ENCODE measurements at places on chromosomes 2 and 18.

GRCh38 chr2:120461546-120462537 lies 115.9 kb downstream of the INHBB start:
- DNase-seq: no peak

DNA sequence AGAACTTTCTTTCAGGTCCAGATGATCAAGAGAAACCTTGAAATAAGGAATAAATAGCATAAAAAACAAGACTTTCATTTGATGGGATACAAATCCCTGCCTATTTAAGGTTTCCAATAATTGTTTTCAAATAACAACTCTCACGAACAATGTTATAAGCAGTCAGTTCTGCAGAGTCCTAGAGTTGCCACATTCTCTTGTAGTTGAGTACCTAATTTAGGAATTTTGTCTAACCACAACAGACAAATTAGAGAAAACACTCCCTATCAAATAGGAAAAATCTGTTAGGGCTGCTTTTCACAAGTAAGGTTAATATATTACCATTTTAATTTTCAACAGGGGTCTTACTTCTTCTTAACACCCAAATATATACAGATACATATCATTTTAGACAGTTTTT lies 130.1 kb upstream of the CDH20 start:
- no peak for DNase-seq

GRCh38 chr2:154740361-154740760 lies 41.9 kb downstream of the KCNJ3 start:
- no peak for DNase-seq

DNA sequence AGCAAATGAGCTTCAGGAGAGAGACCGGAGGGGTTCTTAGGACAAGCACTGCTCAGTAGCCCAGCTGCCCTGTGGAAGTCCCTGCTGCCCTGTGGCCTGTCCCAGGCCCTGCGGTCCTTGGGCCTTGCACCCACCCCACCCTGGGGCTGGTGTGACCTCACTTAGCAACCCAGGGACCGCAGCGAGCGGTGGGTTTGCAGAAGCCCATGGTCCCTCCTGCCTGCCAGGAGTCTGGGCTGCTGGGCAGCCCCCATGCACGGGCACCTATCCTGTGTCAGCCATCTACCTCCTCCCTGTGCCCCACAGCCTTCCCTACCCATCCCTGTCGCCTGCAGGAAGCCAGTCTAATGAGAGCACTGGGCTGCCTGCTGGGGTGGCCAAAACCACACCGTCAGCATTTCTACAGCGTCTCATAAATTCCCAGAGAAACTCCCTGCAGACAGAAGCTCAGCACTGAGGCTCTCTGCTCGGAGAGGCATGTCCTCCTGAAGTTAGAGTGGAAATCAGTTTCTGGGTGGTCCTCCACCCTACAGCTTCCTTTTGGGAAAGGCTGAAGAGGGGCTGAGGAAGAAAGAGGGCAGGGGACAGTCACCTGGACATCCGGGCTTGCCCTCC lies 231.1 kb upstream of the HS6ST1 start:
- DNase-seq: no peak

DNA sequence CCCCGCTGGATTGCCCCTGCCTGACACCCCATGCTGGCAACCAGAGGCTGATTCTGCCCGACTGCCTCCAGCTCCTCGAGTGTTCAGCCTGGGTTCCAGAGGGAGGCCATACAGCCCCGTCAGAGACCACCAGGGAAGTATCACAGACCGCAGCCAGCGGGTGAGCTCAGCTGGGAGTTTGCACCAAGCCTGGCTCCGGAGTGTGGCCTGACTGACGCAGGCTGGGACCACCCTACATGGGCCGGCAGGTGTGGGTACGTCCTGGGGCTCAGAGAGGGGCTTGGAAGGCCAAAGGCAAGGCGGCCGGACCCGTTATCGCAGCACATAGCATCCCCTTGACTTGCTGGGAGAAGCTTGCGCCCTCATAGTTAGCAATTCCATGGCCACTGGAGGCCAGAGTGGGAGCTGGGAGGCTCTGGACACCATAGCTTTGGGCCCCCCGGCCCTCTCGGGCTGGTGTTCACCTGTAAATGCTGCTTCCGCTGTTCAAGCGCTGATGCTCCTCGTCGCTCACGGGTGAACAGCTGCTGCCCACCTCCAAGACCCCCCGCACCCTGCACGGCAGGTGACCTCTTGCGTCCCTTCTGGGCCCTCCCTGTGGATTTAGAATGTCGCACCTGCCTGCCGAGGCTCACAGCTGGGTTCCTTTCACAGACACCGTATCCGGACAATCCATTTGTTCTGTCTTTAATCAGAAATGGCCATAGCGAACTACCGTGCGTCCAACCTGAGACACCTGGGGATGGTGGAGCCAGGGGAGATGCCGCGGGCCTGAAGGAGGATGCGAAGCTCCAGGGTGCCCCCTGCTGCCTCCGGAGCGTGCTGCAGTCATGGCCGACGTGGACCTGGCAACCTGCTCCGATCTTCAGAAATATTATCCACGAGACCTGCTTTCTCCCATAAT lies 31.2 kb upstream of the SLC66A3 start:
- DNase-seq: no peak

DNA sequence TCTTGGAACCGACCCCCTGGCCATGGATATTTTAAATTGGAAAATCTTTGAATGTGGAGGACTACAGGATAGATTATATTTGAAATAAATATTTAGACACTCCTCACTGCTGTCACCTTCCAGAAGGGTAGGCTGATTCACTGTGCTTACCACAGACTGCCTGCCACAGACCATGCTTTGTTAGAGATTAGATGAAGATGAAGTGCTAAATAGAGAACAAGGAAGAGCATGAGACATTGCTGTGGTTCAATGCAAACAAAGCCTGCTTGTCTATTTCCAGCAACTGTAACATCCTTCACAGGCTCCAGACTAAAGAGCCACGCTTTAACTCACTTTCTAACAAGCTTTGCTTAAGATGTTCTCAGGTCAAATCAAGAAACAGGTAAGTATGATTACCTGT lies 81.0 kb upstream of the TMEM17 start:
- no peak for DNase-seq

DNA sequence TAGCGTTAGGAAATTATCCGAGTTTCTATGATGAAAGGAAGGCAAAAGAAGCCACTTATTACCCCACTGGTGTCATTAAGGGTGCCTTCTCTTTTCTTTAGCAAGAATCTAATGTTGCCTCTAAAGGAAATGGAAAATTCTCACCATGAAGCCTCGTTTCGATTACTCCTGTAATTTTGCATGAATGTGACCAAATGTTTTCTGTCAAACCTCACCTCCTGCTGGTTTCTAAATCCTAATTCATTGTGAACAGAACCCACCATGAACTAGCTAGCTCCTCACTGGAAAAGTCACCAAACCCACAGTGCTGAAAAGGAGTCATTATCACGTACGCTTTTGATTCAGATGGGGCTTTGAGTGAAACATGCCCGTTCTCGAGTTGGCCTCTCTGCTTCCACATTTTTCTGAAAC lies 119.9 kb downstream of the COPS8 start:
- DNase-seq: no peak

- DNase-seq: no peak
Observed at GRCh38 chr18:424071-424661, 76.3 kb downstream of the COLEC12 start.

- DNase-seq: no peak
Observed at GRCh38 chr2:155442088-155442487, 743.6 kb downstream of the KCNJ3 start.

DNA sequence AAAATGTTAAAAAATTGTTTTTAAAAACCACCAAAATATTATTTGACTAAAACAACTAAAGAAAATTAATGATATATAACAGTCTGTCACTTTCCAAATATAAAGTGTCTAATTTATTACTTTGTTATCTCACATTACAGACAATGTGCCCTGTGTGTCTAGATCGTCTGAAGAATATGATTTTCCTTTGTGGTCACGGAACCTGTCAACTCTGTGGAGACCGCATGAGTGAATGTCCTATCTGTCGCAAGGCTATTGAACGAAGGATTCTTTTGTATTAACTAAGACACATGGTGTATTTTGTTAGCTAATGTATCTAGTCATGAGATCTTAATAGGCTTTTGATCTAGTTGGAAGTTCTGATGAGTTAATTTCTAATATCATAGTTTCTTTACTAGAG lies 123.8 kb downstream of the MIB1 start:
- DNase-seq: no peak

DNA sequence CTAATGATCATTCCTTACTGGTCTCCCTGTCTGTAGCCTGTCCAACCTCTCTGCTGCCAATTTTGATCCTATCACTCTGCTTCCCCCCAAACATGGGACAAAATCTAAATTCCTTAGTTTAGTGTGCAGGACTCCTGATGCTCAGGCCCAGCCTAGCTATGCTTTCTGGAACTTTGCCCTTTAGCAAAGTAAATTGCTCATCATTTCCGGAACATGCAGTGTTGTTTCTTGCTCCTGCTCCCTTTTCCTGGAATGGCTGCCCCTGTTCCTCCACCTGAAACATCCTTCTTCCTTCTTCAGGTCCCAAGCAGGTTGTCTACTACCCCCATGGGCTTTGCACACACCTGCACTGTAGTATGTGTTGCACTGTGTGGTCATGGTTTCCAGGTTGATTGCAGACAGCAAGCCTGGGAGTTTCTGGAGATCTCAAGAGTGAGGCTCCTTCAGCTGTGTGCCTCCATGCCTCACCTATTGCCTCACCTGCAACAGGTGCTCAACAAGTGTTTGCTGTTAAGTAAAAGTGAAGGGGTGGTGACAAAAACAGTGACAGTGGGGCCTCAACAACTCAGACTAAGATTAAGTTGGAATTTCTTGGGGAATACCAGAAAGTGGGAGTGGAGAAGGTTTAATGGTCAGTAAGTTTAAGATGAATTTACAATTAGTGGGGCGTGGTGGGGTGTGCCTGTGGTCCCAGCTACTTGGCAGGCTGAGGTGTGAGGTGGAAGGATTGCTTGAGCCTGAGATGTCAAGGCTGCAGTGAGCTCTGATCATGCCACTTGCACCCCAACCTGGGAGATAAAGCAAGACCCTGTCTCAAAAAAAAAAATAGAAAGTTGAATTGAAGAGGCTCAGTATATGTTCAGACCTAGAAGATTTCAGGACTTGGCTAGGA lies 120.0 kb downstream of the DNAH6 start:
- DNase-seq: no peak

DNA sequence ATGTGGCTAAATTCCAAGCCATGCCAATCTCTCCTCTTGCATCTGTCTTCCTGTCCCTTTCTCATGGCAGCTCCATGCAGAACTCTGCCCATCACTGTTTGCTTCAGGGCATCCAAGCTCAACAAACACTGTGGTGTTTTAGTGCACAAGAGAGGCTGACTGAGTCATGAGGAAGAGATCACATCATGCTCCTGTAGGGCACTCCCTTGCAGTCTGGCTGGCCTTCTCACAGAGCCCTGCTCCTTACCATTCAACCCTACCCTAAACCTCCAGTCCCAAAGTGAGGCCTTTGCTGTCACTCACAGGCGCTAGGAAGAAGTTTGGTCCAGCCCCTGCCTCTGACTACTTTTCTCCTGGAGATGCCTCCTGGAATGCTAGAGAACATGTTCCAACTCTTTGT lies 194.0 kb downstream of the LRATD1 start:
- no peak for DNase-seq

DNA sequence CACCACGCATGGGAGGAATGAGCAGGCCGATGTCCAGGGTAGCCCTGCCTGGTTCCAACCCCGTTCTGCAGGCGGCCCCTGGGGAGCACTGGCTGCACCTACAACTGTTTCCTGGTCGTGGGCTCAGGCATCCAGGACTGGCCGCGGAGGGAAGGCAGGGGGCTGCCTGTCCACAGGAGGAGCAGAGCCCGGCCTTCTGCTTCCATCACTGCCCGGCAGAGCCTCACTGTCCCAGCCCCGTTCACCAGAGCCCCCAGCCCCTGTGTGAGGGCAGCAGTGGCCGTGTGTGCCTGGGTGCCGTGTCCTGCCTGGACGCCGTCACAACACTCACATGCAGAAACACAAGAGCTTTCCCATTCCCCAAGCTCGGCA lies 56.2 kb downstream of the KCNG2 start:
- no peak for DNase-seq

GRCh38 chr2:216651351-216651881 lies 18.2 kb downstream of the IGFBP2 start:
- DNase-seq: no peak

- no peak for DNase-seq
Observed at GRCh38 chr2:200425026-200425821, 84.6 kb downstream of the KCTD18 start.

DNA sequence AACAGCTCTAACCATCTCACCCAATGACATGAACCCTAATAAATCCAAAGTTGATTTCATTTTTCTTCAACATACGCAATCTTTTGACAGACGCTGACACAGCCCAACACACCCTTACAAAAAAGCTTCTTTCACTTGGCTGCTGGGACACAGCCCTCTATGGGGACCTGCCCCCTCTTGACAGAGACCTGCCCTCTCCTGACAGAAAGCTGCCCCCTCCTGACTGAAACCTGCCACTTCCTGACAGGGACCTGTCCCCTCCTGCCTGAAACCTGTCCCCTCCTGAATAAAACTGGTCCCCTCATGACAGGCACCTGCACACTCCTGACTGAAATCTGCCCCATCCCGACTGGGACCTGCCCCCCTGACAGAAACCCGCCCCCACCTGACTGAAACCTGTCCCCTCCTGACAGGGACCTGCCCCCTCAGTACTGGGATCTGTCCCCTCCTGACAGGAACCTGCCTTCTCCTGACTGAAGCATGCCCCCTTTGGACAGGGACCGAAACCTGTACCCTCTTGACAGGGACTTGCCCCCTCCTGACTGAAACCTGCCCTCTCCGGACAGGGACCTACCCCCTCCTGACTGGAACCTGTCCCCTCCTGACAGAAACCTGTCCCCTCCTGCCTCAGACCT lies 87.9 kb downstream of the PXDN start:
- no peak for DNase-seq

DNA sequence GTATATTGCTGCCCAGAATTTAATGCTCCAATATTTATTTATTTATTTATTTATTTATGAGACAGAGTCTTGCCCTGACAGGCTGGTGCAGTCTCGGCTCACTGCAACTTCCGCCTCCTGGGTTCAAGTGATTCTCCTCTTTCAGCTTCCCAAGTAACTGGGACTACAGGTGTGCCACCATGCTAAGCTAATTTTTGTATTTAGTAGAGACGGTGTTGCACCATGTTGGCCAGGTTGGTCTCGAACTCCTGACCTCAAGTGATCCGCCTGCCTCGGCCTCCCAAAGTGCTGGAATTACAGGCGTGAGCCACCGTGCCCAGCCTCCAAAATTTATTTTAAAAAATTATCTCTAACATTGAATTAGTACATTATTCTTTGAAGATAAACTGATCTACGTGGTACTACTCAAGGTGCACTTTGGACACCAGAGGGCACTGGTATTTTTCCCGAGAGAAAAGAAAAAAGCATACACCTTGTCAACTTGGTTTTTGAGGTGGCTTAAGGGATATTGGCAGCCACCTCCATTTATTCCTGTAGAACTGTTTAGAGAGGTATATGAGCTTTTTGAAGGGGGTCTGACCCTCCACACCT lies 1.4 kb upstream of the IDH1 start:
- DNase-seq: no peak

DNA sequence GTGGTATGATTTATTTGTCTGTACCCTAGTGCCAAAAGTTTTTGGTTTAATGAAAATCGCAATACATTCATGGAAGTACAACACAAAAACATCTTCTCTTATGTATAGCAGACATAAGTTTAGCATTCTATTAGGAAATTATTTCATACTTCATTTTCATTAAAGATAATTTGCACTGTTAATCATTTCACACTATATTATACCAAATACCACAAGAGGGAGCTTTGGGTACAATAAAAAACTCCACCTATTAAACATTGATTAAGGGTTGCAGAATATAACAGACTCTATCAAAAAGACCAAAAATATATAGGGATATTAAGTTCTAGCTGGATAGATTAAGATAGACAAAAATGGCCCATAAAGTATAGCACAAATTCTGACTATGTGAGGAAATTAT lies 79.0 kb downstream of the SLC66A3 start:
- DNase-seq: no peak

- DNase-seq: no peak
Observed at GRCh38 chr2:24009367-24009679, 562 bp upstream of the MFSD2B start.
